ENCODE measurements at places on chromosomes 7 and 10.

DNA sequence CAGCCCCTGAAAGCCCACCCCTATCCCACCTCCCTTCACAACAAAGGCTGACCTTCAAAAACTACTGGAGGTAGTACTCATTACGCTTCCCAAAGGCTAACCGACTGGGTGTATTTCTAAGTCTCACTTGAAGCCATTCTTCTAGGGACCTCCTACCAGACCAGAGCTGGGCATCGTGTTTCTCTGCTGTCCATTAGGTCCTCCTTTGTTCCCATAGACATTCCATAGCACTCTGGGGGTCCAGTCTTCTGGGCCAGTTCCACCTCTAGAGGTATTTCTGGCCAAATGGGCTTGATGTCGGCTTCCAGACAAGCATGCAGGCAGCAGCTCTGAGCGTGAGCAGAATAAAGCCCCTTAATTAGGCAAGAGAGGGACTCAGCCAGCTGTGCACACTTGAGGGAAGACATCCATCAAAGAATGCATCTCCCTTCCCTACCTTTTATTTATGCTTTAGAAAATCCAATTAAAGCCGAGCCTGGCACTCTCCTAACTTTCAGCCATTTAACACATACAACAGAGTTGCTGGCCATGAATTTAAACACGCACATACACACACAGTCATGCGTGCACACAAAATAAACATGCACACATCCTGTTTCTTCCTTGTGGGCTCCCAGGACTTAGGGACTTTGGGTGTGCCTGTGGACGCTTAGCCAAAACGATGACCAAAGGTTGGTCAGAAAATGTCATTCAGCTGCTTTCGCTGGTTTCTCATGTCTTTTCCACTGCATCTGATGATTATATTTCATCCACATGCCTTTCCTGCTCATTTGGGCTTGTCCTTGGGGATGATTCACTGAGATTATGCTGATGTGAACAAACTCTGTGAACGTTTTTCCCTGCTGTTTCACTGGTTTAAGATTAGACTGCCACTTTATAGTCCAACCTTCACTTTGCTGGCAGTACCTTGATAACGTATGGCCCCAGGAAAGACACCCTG, 362.0 kb upstream of the NFE2L3 start:
- no peak for DNase-seq

GRCh38 chr10:4691301-4691700, 134.7 kb upstream of the AKR1E2 start:
- DNase-seq = no peak

GRCh38 chr10:93447970-93448369, 34.2 kb downstream of the MYOF start:
- DNase-seq = no peak

- no peak for DNase-seq
Measured at GRCh38 chr7:30900803-30901362, 10.8 kb upstream of the AQP1 start.

GRCh38 chr7:113128031-113128430, 9.7 kb upstream of the SMIM30 start:
- no peak for DNase-seq

GRCh38 chr10:78706256-78706655, 362.5 kb upstream of the ZMIZ1 start:
- DNase-seq = no peak

- DNase-seq = no peak
Measured at GRCh38 chr7:44966731-44967538, 11.9 kb downstream of the MYO1G start.

GRCh38 chr10:127115100-127115499, 81.3 kb downstream of the INSYN2A start:
- no peak for DNase-seq

DNA sequence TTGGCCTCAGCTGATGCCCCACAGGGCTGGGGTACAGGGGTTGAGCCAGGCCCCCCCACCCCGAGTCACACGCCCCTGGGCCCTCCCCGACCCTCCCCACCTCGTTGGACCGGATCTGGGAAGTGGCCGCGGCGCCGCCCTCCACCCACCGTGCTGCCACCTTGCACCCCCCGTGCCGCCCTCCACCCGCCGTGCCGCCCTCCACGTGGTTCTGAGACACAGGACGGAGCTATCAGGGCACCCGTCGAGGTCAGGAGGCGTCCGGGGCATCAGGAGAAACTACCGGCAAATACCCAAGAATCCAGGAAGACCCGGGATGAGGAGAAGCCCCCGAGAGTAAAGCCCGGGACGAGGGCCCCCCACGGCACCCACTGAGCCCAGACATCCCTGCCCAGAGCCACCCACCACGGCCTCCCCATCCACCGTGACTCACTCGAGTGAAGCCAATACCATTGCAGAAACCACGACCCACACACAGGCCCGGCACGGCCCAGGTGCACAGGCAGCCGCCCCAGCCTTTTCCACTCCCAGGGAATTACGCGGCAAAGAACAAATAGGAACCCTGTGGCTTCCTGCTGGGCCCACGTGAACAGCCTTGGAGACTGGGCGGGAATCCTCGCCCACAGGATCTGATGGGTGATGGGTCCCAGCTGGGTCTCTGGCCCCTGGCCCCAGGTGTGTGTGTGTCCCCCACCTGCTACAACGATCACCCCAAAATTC, 34.0 kb downstream of the ADAP1 start:
- DNase-seq = no peak

DNA sequence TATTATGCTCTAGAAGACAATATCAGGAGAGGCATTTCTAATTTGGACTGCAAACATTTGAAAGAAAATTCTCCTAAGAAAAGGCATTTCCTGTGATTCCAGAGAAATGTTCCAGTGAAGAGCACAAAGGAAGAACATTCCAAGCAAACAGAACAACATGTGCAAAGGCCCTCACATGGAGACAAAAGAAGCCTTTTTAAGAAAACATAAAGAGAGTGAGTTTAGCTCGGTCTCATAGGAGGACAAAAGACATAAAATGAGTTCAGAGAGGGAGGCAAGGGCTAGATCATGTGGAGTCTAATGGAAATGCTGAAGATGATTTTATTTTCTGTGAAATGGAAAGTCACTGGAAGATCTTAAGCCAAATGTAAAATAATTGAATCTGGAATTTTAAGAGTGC, 269.8 kb upstream of the HGF start:
- no peak for DNase-seq

GRCh38 chr7:69042138-69042537, 556.1 kb upstream of the AUTS2 start:
- no peak for DNase-seq

GRCh38 chr7:133052826-133053225, 29.1 kb downstream of the CHCHD3 start:
- DNase-seq = no peak

DNA sequence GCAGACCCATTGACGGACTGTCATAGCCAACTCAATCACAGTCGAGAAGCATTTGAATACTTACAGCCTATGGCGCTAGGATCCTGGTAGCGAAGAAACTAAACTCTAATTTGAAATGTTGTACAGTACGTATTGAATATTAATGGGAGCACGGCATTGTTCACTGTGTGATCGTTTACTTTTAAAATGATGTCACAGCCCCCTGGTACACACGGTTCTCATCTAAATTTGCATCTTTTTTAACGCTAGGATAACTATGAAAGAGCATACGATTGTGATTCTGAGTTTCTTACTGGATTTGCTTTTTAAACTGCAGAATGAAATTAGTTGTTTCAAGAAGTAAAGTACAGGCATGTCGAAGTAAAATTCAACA, 895 bp upstream of the NAPEPLD start:
- no peak for DNase-seq

GRCh38 chr10:60099998-60100747, 193.8 kb upstream of the CCDC6 start:
- no peak for DNase-seq

DNA sequence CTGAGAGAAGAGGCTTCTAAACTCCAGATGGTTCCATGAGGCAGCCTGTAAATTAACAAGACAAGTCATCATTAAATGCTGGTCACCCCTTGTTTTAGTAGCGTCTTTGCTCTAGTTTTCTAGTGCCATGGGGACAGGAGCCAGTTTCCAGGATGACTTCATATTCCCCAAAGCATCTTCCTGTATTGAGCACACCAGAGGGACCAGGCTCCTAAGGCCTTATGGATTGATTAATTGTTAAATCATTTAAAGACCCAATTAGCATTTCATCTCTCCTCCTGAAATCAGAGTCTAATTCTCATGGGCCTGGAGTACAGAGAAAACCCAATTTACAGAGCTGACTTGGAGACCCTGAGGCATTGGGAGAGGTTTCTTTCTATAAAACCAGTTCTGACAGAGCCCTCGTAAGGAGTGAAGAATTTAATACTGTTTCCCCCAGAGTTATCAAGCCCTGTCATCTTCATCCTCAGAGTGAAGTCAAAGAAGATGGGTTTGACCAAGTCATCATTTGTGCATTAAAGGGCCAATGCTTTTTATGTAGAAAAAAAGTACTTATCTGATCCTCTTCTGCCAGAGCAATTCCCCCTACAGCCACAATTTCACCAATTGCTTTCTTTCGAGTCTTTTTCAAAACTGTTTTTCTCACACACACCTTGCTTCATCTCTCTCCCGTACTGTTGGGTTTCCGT, 678.7 kb downstream of the SDK1 start:
- no peak for DNase-seq

- DNase-seq = no peak
Measured at GRCh38 chr7:85114342-85114741, 72.5 kb downstream of the SEMA3D start.

- DNase-seq = no peak
Measured at GRCh38 chr7:140714331-140715040, 18.0 kb downstream of the NDUFB2 start.

GRCh38 chr10:35212856-35213255, 86.2 kb downstream of the CREM start:
- DNase-seq = no peak

DNA sequence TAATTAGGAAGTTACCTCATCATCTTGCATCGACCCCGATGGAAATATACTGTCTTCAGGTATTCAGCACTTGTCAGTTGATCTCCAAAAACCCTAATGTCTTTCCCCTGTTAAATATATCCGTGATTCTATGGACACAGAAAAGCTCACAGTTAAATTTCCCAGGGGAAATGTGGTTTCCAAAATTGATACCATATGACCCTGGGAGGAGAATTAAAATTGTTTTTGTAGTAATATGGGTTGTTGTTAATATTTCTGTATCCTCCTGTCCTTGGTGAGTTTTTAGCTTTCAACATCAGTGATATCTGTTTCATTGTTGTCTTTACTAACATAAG, 132.1 kb downstream of the CELF2 start:
- DNase-seq = no peak

GRCh38 chr10:6609625-6610024, 29.5 kb upstream of the PRKCQ start:
- no peak for DNase-seq

DNA sequence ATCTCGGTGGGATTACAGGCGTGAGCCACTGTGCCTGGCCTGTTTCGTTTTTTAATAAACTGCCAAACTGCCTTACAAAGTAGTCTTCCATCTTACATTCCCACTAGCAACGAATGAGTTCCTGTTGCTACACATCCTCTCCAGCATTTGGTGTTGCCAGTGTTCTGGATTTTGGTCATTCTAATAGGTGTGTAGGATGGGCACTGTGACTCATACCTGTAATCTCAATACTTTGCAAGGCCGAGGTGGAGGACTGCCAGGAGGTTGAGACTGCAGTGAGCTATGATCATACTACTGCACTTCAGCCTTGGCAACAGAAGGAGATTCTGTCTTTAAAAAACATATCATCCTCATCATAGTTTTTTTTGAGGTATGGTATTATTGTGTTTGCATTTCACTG, 21.4 kb upstream of the RSBN1L start:
- DNase-seq = no peak

- DNase-seq = no peak
Measured at GRCh38 chr10:130357951-130358350, 221.8 kb downstream of the GLRX3 start.

- no peak for DNase-seq
Measured at GRCh38 chr7:15688911-15689310, 2.4 kb upstream of the MEOX2 start.

GRCh38 chr10:28077889-28078288, 79.0 kb upstream of the ODAD2 start:
- no peak for DNase-seq

- DNase-seq = no peak
Measured at GRCh38 chr10:63595072-63595471, 73.9 kb downstream of the REEP3 start.

DNA sequence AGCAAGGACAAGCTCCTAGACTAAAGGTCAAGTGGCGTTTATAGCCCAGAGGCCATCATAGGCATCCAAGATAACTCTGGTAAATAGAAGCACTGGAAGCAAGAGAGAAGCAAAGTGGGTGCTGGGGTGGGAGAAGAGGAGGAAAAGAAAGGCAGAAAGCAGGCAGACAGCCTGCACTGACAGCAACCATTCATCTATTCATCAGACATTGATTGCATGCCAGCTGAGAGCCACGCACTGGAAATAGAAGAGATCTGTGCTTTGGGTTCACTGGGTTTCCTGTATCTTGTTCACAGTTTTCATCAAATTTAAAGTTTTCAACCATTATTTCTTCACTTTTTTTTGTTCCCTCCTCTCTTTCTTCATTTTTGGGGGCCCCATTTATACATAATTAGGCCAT, 4.7 kb upstream of the SLIT1 start:
- DNase-seq = no peak

GRCh38 chr10:28807760-28808613, 130.7 kb downstream of the BAMBI start:
- no peak for DNase-seq

DNA sequence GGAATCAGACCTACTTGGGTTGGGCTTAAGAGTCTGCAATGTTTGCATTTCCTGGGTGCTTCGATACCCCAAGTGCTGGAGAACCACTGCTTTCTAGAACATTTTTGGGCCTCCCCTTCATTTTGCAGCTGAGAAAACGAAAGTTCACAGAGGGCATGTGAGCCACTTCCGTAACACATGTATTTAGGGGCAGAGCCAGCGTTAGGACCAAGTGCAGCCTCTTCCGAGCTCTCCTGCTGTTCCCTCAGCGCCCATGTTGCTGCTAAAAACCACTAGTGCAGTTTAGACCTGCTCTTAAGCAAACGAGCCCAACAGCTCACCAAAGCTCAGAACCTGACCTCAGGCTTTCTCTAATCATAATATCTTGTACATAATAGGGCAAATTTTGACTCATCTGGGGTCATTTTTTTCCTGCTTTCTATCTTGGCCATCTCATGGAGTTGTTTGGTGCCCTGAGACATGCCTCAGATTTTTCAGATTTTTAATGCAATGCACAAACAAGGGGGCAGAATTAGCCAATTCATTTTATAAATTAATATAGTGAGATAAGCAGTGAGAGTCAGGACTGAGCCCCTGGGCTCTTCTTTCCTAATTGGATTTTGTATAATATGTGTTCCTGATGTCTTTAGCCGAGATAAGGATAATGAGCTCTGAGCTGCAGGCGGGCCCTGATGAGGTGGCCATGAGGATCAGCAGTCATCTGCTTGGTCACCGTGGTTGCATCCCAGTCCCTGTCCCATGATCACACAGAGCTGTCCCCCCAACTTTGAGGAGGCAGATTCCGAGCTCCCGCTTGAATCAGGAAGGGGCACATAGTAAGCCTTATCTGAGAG, 12.9 kb downstream of the BAG3 start:
- no peak for DNase-seq

DNA sequence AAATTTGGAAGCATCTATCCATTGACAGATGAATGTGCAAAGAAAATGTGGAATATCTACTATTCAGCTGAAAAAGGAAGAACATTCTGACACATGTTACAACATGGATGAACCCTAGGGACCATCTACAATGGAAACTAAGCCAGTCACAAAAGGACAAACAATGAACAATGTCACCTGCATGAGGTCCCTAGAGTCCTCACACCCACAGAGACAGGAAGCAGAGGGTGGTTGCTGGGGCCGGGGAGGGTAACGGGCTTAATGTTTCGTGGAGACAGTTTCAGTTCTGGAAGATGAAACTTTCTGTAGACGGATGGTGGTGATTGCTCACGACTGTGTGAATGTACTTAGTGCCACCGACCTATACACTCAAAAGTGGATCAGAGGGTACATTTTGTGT, 282.9 kb downstream of the ADARB2 start:
- no peak for DNase-seq

Data from SIG-M5 (cell line).